T-helper 2 cell (primary cell): ENCODE measurements at places on chromosomes 2 and 18.

- DNase-seq: no peak
These were observed 669.8 kb downstream of the ZEB2 start for GRCh38 chr2:143850084-143850483.

GRCh38 chr2:160232905-160233475 is 32.9 kb upstream of the ITGB6 start:
- no peak for DNase-seq

DNA sequence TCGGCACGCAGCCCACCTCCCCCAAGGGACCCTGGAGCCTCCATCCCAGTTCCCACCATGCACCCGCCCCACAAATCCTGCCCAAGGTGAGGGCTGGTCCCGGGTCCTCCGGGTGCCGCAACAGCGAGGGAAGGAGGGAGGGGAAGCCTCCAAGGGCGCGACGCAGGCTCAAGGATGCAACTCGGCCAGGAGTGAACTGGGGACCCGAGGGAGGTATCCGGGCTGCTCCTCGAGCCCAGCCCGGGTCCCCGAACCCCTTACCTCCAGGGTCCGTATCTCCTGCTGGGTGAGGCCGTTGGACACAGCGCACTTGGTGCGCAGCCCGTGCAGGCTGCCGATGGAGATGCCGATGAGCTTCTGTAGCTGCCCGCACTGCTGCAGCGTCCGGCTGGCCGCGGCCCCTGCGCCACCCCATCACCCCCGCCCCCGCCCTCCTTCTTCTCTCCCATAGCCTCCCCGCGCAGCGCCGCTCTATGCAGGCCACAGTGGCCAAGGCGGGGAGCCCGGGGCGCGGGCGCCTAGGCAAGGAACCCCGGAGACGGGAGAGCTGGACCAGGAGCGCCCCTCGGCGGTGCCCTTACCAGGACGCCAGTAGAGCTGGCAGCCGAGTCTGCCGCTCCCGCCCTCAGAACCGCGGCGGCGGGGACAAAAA is 124.1 kb downstream of the ANKRD30BL start:
- DNase-seq: no peak

DNA sequence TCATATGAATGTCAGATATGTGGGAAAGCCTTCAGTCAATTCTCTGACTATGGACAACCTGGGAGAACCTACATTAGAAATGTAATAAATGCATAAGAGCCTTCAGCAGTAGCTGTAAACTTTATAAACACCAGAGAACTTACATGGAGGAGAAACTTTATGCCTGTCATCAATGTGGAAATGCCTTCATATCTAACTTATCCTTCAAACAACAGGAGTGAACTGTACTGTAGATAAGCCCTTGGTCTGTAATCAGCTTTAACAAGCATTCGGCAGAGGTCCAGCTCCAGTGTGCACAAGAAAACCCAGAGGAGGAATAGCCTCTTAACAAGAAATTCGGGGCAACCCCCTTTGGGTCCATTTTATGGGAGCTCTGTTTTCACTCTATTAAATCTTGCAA is 14.8 kb upstream of the UXS1 start:
- DNase-seq: no peak

DNA sequence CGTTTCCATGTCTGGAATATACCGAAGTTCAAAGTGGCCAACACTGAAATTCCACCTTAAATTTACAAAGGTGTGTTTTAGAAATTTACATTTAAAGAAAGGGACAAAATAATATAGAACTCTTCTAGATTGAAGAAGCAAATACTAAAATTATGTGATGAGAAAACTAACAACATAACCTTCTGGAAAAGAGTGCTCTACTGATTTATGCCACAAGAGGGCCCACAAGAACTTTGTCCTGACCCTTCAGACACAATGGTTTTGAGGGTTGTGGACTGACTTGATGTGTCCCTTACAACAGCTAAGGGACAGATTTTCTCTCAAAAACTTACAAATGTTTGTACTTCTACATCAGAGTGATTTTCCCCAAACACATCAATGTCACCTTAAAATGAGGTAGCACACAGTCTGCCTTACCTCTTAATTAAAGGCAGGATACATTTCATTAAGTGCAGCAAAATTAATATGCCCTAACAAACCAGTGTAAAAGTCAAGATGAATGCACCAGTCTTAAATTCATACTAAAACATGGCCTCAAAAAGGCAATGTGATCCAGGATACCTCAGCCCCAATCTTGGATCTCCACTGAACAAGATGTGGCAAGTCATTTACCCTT is 36.2 kb downstream of the EIF2AK3 start:
- DNase-seq: peak; percentile 20

GRCh38 chr2:26396734-26397298 is 4.9 kb upstream of the DRC1 start:
- peak; percentile 16 for DNase-seq

- no peak for DNase-seq
These were observed 65.7 kb upstream of the RTN4 start for GRCh38 chr2:55115761-55116597.

DNA sequence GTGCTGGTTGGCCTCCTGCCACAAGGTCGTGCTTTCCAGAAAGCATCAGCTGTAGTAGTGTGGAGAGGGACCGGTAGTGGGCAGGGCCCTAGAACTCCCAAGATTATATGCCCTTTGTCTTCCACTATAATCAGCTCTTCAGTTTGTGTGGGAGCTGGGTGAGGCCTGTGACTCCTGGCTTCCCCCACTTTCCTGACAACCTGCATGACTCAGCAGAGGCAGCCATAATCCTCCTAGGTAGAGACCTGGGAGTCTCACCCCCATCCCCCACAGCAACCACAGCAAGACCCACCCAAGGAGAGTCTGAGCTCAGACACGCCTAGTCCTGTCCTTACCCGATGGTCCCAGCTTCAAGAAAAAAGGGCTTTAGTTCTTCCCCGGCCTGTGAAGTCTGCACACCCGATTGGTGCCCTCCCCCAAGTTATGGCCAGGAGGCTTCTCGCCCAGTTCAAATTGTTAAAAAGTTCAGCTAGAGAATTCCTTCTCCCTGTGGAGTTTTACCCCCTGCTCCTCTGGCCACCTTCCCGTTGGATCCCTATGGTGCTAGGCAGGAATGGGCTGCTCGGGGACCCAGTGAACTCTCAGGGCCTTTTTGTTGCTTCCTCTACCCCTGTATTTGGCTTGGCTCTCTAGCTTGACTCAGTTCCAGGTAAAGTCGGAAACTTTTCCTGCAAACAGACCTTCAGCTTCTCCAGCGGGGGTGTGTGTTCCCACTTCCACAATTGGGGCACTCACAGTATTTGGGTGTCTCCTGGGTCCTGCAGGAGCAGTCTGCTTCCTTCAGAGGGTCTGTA is 57.8 kb upstream of the FAM237A start:
- DNase-seq: no peak

- DNase-seq: no peak
These were observed 226.6 kb downstream of the BABAM2 start for GRCh38 chr2:28117104-28117596.

DNA sequence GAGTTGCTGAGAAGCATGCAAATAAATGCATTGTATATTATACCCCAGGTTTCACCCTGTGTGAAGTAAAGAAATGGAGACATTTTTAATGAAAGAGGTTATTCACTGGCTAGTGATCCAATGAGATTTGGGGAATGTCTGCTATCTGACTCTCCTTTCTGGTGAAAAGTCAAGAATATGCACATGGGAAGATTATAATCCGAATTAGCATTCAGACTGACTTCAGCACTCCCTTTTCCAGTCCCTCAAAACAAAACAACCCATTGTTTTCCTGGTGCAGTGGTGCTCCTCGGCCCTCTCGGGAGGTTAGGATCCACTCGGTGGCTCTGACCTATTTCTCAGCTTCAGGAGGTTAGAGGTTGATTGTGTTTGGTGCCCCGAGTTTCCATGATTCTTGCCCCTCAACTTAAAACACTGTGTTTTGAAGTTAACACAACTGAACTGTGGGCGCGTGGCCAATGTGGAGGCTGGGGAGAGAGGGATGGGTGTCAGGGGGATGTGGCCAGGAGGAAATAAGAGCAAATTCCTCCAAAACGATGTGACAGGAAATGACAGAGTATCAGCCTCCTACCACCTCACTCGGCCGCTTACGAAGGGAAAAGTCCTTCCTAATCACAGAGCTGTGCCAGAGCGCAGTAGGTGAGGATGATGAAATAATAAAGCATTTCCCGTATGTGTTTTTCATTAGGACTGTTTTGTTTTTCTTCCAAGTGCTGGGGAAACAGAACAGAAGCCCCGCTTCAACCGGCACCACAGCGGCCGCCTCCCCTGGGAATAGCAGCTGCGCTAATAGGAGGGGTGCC is 440.1 kb downstream of the MTX2 start:
- no peak for DNase-seq

GRCh38 chr2:239611222-239611795 is 210.5 kb upstream of the HDAC4 start:
- no peak for DNase-seq

GRCh38 chr2:150781142-150781541 is 293.7 kb upstream of the RND3 start:
- DNase-seq: no peak

- no peak for DNase-seq
These were observed 70.8 kb downstream of the MYO3B start for GRCh38 chr2:170248574-170249393.

GRCh38 chr2:148046802-148047201 is 25.9 kb downstream of the MBD5 start:
- DNase-seq: no peak

DNA sequence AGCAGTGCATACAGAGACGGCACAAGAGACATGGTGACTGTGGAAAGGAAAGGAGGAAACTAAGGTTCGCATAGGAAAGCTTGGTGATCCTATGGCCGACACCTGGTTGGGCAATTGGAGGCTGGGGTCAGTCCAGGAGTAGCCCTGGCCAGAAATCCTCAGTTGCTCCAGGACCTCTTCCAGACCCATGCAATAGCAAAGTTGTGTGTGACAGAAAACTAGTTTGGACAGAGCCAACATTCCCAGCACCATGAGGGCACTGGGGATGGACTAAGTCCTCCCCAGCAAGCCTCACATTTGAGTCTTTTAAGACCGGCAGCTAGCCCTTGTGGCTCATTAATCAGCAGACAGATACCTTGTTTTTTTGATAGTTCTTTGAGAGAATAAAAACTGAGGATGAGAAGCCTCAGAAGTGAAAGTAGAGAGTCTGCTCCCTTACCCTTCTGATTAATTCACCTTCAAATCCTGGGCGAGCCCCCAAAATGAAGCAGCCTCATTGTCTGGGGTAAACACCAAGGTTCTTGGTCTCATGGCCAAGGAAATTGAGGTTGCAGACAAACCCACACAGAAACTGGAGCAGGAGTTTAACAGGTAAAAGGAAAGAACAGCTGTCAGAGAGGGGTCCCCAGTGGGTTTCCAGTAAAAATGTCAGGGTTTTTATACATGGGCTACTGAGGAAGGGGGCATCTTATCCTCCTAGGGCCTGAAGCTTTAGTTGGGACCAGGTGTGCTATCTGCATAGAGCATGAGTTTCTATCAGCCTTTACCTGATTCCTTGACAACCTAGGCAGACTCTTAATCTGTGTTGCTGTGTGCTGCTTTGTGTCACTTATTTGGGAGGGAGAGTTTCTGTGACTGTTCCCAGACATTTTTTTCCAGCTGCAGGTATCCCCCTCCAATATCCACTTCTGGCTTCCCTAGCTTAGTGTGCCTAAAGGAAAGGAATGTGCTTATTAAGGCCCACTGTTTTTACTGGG is 39.1 kb downstream of the STK17B start:
- no peak for DNase-seq

- no peak for DNase-seq
These were observed 69.9 kb upstream of the FZD5 start for GRCh38 chr2:207839575-207839974.

GRCh38 chr2:8633735-8634313 is 48.0 kb upstream of the ID2 start:
- DNase-seq: no peak

GRCh38 chr2:23772684-23773083 is 154.2 kb downstream of the ATAD2B start:
- DNase-seq: no peak

- DNase-seq: peak; percentile 49
These were observed 182.4 kb downstream of the NCK2 start for GRCh38 chr2:105926960-105927678.

DNA sequence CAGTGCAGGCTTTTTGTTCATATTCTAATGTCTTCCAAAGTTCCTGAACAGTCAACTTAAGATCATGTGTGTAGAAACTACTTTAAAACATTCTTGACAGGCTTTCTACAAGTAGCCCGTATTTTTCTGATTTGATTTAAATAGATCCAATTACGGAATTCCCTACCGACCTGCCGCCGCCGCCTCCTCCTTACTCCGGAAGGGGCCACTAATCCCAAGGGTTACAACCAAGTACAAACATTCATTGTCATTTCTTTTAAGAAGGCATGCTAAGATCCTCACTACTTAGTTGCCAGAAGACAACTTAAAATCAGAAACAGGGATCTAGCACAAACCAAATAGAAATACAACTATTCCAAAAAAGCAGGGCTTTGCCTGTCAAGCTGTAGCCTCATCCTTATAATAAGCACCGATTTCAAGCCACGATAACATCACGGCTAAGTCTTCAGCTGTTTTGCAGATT is 784 bp downstream of the WDR33 start:
- no peak for DNase-seq

- DNase-seq: no peak
These were observed 876.5 kb downstream of the SUCLG1 start for GRCh38 chr2:83582589-83582988.

DNA sequence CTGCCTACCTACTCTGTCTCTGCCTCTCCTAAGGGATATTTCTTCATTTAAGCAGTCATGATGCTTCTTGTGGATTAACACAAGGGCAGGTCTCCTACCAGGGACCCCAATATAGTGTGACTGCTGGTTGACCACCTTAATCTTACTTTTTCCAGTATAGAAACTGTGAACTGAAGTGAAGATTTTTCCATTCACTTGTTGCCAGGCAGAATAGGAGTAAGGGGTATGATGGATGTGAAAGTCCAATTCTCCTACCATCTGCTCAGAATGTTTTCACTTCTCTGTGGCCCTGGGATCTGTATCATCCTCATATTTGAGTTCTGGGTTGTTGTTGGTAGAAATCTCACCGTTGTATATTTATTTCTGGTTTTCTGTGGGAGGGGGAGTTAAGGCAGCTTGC is 247.8 kb downstream of the WDPCP start:
- DNase-seq: no peak

DNA sequence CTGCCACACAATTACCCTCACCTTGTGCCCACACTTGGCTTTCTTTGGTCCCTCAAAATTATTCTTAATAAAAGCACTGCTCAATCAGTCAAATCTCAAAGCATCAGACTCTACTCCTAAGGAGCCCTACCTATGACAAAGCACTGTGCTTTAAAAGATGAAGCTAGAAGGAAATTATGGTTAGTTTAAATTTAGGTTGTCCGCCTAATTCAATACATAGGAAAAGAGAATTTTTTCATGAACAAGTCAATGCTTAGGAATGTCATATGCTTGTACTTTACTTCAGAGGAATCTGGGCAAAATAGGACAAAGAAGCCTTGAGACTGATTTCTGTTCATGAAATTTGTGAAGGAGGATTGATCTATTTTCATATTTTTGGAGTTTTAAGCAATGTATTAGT is 726.4 kb upstream of the CDH2 start:
- DNase-seq: no peak

- DNase-seq: no peak
These were observed 267.4 kb upstream of the RAB6C start for GRCh38 chr2:129711816-129712675.

GRCh38 chr2:9708683-9709538 is 78.1 kb upstream of the YWHAQ start:
- peak; percentile 86 for DNase-seq

- no peak for DNase-seq
These were observed 5.3 kb upstream of the PLB1 start for GRCh38 chr2:28490558-28490957.

GRCh38 chr2:224146356-224147160 is 107.5 kb upstream of the SERPINE2 start:
- no peak for DNase-seq

- DNase-seq: no peak
These were observed 15.9 kb upstream of the FIGN start for GRCh38 chr2:163751696-163752095.
